NT2/D1 (cell line): ENCODE measurements at places on chromosomes 3 and 15.

- DNase-seq = peak; percentile 23
Observed at GRCh38 chr3:189340680-189341460, 169.1 kb downstream of the TPRG1 start.

- no peak for DNase-seq
Observed at GRCh38 chr15:22884344-22884743, 45.9 kb downstream of the NIPA2 start.

GRCh38 chr15:81189583-81190283, 6.9 kb upstream of the IL16 start:
- no peak for DNase-seq

- no peak for DNase-seq
Observed at GRCh38 chr3:25558121-25558520, 106.6 kb downstream of the TOP2B start.

GRCh38 chr15:77483425-77484140, 62.9 kb downstream of the HMG20A start:
- DNase-seq = no peak

DNA sequence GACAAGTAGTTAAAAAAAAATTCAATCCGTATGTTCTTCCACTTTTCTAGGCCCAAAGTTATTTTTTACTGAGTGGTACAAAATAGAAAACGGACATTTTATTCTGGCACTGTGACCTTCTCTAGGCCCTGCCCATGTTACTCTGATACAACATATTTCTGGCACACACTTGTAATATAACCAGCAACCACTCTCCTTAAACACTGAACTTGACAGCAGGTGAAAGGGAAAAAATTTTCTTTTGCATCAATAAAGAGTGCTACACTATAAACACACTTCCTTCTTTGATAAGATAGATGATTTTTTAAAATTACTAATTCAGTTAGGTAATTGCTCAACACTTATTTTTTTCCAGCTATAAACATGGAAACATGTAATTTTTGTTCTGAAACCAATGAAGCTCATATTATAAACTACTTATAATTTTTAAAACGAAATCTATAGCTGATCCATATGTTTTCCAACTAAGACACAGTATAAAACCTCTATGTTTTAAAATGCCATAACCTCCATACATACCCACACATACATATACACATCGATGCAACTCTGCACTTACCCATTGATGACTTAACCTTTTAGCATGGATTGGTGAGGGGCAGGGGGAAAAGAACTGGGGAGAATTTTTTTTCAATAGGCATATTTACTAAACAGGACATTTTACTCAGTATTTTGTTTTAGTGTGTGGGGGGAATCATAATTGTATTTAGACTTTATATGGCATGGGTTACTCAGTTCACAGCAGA, 5.3 kb upstream of the CTNNB1 start:
- DNase-seq = no peak

DNA sequence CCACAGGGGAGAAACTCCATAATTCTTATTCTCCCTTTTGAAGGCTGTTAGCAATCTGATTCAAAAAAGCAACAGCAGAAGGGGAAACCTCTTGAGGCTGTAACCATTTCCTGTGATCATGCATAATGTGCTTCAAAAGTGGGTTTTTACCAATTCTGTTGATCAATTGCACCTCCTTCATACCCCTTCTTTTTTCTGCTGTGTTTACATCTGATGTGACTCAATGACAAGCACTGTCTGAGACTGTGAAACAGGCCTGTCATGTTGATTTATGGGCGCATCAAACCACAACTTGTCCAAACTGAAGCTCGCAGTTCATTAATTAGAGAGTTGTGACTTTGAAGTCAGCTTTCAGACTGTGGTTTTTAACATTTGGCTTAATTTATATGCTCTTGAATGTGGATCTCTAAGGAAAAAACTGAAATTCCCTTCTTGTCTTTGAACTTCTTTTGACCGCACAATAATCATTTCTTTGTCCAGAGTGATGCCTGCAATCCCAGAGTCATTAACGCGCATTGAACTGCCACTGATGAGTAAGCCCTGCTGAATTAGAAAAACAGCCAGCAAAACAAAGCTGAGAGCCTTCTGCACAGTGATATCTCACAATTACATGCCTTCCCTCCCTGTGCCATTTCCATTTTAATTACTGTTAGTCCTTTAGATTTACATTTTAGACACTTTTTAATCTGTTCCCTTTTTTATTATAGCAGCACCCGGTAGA, 532.8 kb downstream of the FOXP1 start:
- no peak for DNase-seq

GRCh38 chr3:59641169-59641899, 591.5 kb upstream of the CFAP20DC start:
- no peak for DNase-seq

GRCh38 chr3:10421996-10422395, 83.4 kb downstream of the ATP2B2 start:
- DNase-seq = no peak

- DNase-seq = no peak
Observed at GRCh38 chr3:79057756-79058155, 710.0 kb downstream of the ROBO1 start.

GRCh38 chr3:126858887-126859286, 124.0 kb upstream of the PLXNA1 start:
- no peak for DNase-seq

DNA sequence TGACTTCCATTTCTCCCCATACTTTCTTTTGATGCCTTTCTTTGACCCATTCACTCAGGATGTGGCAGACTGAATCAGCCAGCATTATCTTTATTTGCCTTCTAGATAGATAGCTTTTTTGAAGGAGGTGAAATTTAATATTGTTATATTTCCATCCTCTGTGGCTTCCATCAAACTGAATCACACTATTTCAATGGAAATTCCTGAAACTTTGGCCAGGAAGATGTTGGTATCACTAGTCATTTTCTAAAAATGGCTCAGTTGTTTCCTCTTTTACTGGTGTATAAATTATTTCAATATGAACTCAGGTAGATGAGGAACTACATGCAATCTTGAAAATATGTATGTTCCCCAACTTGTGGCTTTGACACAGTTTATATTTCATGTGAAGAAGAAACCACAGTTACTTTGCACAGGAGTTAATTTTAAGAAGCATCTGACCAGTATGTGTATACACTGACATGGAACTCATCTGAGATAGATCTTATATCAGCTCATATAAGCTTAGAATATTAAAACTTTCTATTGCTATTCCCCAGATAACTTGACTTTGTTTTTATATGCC, 248.3 kb downstream of the CGGBP1 start:
- DNase-seq = no peak

GRCh38 chr3:11118181-11118682, 36.1 kb upstream of the HRH1 start:
- no peak for DNase-seq

DNA sequence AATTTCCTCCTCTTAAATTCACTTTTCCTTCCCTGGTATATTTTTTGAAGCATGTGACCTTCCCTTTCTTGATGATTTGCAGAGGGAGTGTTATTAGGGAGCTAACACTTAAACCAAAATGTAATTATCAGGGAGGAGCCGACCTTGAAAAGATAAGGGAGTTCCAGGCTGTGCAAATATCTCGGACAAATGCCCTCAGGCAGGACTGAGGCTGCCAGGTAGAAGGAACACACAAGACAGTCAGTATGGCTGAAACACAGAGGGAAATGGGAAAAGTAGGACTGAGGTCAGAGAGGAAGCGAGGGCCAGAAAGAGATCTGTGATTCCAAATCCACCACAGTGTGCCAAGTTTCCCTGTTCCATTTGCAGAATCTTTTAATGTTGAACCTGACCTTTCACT, 221.0 kb downstream of the CNTN3 start:
- no peak for DNase-seq

DNA sequence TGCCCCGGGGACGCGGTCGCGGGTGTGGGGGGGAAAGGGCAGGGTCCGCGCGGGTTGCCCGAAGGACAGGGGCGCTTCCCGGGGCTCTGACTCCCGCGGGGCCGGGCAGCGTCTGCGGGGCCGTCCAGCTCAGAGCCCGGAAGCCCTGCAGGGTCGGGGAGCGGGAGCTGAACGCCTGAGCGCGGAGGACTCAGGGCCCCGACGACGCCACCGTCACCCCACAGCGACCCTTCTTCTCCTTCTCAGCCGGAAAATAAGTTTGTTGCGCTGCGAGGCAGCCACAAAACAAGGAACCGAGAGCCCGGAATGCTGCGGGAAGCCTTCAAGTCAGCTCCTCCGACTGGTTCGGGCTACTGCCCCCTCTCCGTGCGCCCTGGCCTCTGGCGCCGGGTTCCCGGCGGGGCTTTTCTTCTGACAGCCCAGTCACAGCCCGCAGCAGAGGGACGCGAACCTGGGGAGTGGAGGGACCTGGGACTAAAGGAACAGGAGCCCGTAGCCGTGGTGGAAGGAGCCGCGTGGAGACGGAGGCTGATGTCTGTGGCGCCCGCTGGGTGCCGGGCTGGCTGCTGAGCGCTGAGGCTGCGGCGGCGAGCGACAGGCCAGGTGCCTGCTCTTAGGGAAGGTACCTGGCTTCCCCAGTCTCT, 484 bp downstream of the CNTN4 start:
- peak; percentile 32 for DNase-seq
